ENCODE measurements at places on chromosomes 2 and 18. TPM values are rescaled to one million over a fixed set of nuclear protein-coding genes. Genes with fewer than 3 reads are reported as not detected.

The PTPRN gene
- 2.0 TPM for total RNA-seq

The FAM237A gene
- total RNA-seq, result not detected

The UNC80 gene
- 0.17 TPM for total RNA-seq

The DSC3 gene
- total RNA-seq, result 0.73 TPM

The SDC1 gene
- 27.2 TPM for total RNA-seq

The ASXL2 gene
- 10.0 TPM for total RNA-seq

- no peak for DNase-seq
These were observed 242.0 kb downstream of the TMEM182 start for GRCh38 chr2:103003750-103004260.

DNA sequence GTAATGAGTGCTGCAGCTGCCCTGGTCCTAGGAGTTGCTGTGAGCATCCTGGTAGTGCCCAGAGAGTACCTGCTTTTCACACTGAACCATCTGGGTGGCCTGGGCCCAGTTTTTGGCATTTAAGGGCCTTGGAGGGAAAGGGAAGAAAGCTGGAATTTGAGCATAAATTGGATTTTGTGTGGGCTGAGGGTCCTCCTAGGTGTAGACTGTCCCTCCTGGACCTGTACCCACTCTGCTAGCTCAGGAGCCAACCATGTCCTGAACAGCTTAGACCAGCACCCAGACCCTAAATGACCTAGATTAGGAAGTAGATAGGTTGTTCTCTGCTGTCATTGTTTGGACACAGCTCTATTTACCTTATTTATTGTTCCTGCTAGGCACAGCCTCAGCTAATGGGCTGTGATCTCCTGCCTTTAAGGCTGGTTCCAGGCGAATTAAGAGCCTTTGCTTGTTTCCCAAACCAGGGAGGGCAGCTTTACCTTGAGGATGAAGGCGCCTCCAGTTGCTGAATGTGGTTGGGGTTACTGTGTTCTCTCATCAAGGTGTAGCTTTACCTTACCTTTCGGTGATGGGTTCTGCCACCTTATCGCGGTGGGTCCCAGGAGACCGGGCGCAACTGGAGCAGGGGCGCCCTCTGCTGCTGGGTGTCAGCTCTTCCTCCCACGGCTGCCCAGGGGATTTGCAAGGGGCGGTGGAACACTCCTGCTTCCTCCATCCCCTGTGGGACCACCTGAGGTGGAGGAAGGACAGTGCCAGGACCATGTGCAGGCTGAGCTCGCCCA is 34.4 kb downstream of the ITGA6 start:
- peak; percentile 77 for DNase-seq

DNA sequence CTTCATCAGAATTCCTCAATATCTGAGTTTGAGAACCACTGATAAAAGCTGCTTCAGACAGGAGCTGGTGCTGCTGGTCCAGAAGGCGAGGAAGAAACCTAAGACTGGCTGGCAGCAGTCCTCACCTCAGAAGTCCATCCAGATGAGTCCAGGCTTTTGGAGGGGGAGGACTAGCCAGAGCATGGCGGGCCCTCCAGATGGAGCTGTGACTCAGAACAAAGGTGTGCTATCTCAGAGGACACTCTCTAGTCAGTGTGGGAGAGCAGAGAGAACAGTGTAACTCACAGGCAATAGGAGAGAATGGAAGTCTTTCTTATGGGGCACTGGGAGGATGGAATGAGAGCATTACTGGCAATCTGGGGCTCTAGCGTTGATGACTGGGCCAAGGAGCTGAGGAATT is 191.4 kb downstream of the NYAP2 start:
- no peak for DNase-seq

GRCh38 chr2:44618251-44619023 is 256.7 kb downstream of the CAMKMT start:
- DNase-seq, result no peak

DNA sequence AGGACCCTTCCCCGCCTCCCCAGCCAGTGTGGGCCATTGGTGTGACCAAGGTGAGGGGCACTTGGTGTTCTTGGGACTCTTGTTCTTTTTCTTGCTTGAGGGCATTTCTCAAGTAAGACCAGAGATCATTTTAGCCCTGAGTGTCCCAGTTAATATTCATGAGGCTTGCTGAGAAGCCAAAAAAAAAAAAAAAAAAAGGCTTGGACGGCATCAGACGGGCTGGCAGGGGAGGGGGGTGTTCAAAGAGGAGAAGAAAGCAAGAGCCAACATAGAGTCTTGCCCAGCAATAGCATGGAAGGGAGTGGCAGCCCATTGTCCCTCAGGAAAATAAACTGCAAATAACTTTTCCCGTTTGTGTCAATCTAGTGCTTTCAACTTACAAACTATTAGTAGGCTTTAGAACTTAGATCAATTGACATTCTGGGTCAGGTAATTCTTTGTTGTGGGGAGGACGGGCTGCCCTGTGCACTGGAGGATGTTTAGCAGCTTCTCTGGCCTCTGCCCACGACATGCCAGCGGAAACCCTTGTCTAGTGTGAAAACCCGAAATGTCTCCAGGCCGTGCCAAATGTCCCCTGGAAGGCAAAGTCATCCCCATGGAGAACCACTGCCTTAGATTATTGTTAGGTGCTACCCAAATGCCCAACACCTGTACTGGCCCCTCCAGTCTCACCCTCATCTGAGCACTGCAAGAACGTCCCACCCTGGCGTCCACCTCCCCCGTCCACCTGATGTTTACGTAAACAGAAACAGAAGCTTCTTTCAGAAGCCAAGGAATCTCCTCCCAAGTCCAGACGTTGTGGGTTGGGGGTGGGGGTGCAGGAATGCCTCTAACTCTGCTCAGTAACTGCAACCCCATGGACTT is 163.4 kb downstream of the BCL2 start:
- DNase-seq, result no peak

DNA sequence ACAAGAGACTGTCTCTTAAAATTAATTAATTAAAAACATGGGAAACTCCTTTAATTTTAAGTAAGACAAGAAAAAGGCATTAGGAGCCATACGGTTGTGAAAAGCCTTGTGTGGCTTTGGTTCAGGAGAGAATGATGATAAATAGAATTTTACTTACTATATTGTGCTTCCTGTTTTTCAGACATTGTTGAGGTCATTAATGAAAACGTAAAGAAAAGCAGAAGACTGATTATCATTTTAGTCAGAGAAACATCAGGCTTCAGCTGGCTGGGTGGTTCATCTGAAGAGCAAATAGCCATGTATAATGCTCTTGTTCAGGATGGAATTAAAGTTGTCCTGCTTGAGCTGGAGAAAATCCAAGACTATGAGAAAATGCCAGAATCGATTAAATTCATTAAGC is 10.7 kb upstream of the IL1RL2 start:
- DNase-seq, result no peak
